ENCODE measurements at places on chromosomes 2 and 18. TPM values are rescaled to one million over a fixed set of nuclear protein-coding genes. Genes with fewer than 3 reads are reported as not detected.

DNA sequence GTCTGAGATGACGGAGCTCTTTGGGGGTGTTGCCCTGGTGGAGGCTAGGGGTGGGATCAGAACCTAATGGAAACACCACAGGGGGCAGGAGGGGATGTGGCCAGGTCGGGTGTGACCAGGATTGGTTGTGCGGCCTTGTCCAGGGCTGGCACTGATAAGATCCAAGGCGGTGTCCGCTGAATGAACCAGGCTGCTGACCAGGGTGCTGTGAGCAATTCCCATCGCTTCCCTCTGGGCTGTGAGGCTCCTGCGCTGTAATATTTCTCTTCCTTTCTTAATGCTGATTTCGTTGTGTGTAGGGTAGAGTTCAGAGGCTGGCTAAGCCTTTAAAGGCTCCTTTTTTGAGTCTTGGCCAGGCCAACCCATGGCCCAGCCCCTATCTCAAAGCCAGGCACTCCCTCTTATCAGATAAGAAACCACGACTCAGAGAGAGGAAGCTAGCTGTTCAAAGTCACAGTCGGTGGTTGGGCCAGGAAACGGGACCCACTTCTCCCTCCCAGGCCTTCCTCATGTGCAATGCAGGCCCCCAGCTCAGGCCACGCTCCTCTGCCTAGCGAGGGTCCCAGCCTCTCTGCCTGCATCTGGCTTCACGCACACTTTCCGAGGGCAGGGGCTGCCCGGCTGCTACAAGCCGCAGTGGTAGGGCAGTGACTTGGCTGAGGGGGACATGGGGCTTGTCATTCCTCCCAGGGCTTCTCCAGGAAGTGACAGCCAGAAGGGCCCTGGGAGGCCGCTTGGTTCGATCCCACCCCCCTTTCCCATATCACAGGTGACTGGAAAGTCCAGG, 26.0 kb upstream of the FOSL2 start:
- DNase-seq = no peak

DNA sequence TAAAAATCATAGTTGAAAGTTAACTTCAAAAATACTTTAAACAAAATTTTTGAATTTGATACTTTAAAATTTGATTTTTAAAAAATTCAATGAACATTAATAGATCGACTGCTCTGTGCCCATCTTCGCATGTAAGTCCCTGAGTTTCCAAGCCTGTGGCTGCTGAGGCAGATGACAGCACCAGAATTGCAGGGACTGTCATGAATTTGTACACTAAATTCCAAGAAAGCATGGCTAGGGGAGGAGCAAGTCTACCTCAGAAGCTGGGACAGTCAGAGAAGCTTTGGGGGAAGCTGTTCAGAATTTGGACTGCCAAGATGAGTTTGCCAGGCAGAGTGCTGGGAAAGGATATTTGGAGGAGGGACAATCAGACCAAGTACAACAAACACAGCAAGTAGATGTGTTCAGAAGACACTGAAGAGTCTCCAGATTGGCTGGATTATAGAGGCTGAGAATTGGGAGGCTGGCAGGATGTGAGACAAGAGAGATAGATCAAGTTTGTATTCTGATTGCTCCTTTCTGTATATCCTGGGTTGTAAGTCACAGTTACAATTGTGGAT, 79.0 kb downstream of the ASXL3 start:
- no peak for DNase-seq

DNA sequence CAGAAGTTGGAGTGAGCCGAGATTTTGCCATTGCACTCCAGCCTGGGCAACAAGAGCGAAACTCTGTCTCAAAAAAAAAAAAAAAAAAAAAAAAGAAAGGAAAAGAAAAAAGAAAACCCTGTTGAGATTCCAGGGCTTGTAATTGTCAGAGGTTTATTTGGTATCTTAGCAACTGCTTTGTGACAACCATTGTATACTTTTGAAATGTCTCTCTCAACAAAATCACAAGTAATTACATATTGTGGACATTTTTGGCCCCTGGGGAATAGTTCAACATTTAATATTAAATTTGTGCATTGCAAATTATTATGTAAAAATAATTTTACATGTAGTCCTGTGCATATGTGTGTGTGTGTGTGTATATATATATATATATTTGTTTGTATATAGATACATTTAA, 270.8 kb downstream of the GALNT13 start:
- no peak for DNase-seq

GRCh38 chr2:237351796-237352195, 62.2 kb downstream of the COL6A3 start:
- DNase-seq = no peak

DNA sequence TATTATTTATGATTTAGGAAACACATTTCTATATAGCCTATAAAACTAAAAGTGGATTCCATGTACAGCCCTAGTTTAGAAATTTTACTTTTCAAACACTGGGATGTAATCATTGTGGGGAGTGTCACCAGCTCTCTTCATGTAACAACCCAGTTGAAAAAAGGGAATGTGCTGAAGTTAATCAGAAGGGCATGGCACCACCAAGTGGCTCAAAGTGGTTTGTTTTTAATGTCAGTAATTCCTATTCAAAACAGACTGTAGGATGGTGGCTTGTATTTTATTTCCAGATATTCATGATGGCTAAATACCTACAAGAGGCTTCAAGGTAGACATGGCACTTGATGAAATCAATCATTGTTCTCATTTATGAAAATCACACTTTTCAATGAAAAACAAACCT, 58.1 kb upstream of the TMEM182 start:
- no peak for DNase-seq

ONECUT2 gene
- 110 TPM for total RNA-seq

DNA sequence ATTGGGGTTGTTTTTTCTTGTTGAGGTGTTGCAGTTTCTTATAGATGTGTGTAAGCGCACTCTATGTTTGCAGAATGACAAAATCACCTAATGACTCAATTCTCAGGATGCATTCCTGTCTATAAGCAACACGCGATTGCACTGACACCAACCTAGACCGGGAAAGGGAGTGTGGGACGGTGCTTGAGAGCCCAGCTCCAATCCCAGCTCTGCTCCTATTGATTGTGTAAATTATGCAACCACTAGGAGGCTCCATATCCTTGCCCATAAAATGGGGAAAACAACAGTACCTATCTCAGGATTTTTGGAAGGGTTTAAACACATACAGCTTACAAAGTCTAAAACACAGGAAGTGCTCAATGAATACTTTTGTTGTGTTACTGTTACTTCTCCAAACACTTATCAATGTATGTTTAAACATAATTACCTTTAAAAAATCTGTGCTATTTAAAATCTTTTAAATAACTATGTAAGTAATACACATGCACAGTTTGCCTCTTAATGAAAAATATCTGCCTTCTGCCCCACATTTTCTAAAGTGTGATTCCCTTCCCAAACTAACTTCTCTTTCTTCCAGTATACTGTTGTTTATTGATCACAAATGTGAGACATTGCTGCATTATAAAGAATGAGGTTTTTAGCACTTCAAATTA, 132.5 kb downstream of the SPHKAP start:
- DNase-seq = peak; percentile 9

- DNase-seq = no peak
Observed at GRCh38 chr2:15556311-15556930, 4.7 kb downstream of the NBAS start.

DNA sequence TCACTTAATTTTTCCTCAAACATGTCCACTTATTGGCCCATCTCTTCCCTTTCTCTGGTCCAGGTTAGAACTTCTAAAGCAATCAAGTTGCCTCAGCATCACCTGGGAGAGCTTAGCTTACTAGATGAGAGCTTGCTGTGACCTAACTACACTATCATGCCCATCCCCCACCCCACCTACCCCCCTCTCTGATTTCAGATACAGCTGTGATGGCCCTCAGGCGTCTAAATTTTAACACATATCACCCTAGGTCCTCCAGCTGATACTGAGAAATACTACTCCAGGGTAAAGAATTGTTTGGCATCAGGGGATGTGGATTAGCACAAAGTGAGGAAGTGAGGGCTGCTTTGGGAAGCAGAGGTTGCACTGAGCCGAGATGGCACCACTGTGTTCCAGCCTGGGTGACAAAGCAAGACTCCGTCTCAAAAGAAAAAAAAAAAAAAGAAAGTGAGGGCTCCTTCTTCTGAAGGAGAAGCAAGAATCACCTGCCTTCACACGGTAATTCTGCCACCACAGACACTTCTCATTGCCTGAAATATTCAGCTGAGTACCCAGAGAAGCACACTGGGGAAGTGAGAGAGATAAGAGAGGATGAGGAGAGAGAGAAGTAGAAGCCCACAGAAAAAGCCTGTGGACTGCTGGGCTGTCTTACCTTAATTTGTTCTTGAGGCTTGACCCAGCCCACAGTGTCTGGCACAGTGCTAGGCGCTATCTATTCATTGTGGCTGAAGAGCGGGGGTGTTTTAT, 263.4 kb downstream of the ASXL3 start:
- no peak for DNase-seq

GRCh38 chr2:210288408-210288807, 26.6 kb downstream of the MYL1 start:
- DNase-seq = no peak

PIEZO2 gene
- total RNA-seq = 1.7 TPM

GRCh38 chr2:239298116-239298804, 102.6 kb downstream of the HDAC4 start:
- DNase-seq = no peak

GRCh38 chr2:151918308-151918707, 90.1 kb upstream of the ARL5A start:
- no peak for DNase-seq

CHST9 gene
- total RNA-seq = 38.9 TPM

DNA sequence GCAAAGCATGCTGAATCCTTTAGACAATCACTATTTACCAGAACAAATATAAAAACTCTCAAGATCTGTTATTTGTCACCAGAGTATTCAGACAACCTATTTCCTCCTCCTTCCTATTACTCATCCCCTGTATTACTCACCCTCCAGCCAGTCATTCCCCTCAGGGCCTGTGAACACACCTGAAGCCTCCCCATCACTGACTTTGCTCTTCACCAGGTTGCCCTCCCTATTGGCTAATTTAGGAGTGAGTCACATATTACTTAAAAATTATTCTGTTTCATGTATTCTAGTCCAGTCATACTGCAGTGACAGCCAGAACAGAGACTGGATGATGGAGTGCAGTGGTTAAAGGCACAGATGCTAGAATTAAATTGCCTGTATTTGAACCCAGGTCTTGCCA, 3.7 kb upstream of the ATG16L1 start:
- no peak for DNase-seq

DNA sequence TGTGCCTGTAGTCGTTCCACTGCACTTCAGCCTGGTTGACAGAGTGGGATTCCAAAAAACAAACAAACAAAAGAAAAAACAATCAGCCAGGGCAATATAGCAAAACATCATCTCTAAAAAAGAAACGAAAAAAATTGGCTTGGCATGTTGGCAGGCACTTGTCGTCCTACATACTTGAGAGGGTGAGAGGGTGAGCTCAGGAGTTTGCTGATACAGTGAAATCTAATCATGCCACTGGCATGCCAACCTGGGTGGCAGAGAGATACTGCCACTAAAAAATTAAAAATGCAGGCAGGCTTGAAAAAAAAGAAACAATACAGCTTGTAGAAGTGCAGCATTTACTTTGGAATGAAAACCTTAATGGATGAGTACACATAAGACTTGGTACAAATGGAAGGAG, 282.9 kb upstream of the RGPD4 start:
- no peak for DNase-seq

GRCh38 chr2:132448331-132448730, 31.7 kb downstream of the GPR39 start:
- no peak for DNase-seq

DNA sequence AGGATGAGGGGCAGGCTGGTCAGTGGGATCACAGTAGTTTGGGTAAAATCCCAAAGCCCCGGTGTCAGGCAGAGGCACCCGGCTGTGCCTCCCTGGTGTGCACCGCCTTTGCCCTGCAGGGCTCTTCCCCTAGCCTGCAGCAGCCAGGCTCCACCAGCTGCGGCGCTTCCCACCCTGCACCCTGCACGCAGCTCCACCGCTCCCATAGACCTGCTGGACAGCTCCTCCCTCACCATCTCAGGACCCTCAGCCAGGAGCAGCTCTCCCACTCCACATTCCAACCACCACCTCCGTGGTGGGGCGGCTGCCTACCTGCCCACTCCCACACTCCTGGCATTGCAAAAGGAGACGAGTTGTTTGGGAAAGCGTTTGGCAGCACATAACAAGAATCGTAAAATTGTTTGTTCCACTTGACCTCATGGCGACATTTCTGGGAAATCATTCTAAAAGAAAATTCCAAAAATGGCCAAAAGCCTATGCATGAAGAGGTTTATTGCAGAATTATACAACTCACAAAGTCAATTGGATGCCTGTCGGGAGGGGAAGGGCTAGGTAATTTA, 287.4 kb upstream of the HDAC4 start:
- no peak for DNase-seq

PDE11A gene
- total RNA-seq = 60.5 TPM

DNA sequence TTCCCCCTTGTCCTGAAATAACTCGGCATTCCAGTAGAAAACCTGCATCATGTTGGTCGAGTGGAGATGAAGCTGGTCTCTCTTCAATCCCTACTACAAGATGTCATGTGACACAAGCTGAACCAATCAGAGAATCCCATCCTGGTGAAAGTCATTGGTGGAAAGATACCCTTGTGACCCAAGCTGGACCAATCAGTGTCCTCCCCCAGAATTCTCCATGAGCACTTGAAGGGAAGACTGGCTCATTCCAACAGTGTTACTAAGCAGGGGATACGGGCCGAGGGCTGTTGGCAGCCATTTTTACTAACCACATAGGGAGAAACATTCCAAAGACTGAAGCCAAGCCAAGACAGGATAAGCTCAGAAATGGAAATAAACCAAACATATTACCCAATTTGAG, 298.3 kb downstream of the ICOS start:
- no peak for DNase-seq

SEPTIN10 gene
- 68.8 TPM for total RNA-seq

DNA sequence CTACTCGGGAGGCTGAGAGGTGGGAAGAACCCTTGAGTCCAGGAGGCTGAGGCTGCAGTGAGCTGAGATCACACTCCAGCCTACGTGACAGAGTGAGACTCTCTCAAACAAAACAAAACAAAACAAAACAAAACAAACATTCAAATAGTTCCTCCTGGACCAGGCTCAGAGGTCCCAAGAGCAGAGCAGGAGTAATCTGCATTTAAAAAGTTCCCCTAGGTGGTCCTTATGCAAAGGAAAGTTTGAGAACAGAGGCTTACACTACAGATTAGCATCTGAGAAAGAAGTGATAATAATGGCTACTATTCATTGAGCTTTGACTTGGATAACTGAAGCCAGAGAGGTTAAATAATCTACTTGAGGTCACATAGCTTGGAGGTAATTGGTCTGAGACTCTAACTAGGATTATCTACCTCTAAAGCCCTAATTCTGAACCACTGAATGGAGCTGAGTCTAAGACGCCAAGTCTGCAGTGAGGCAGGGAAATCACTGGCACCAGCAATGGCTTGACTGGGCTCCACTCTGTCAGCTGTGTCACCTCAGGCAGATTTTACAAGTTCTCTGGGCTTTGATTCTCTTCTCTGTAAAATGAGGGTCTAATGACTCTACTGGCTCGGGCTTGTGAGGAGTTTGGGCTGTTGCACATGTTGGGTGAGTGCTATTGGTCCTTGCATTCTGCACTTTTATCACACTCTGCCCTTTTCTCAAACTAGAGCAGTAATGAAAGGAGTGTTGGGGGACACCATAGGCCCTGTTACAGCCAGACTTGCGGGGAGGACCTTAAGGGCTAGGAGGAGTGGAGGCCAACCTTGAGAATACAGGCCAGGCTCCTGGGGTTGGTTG, 29.2 kb upstream of the DLX2 start:
- no peak for DNase-seq
